ENCODE measurements at places on chromosomes 6 and 20.

- no peak for DNase-seq
Measured at GRCh38 chr6:136706430-136706829, 85.8 kb downstream of the MAP3K5 start.

GRCh38 chr20:51354191-51354768 lies 188.2 kb downstream of the NFATC2 start:
- no peak for DNase-seq

GRCh38 chr6:142088858-142089216 lies 43.9 kb upstream of the GJE1 start:
- DNase-seq, result no peak

DNA sequence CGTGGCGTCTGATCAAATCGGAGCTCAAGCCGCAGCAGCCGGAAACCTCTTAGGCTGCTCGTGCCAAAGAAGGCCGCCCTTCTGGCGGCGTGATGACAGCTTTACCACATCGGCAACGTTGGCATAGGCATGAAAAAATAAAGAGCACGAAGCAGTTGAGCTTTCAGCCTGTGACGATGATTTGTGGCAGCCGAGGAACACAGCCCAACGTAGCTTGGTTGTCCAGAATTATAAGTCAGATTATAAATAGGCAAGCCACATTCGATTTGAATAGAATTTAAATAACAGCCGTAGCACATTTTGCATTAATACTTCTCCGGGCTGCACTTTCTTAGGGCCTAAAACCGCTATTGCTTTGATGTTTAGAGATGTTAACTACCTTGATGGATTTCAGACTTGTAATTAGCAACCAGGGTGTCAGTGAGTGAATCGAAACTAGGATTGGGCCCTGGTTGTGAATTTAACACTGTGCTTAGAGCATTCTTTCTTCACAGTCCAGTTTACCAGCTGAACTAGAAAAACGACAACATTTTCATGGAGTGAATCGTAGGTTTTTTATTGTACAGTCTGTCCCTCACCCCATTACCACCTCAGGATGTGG lies 864 bp upstream of the BCLAF1 start:
- peak; percentile 78 for DNase-seq

DNA sequence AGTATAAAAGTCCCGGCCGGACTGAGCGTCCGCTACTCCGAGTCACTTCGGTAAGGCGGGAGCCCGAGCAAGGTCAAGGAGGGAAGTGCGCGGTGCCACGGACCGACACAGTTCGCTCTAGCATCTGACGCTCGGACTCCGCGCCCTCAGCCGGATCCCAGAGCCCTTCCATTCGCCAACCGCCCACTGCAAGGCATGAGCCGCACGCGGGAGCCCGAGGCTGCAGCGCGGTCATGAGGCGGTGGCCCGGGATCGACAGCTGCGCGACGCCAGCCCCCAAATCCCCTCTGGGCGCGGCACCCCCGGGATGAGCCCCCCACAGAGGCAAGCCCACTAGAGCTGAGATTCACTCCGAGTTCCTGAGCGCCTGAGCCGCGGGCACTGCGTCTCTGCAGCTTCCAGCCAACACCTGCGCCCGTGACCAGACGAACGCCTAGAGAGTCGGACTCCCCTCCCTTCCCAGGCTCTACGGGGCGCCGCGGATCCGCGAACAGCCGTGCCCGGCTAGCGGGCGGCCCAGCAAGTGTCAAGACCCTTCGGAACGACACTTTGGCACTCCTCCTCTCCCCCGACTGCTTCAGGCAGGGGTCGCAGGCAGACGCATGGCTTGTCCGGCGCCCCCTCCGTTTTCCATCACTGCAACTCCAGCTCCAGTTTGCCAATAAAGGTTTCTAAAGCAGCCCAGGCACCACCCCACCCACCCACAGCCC lies 725 bp upstream of the ISM1 start:
- DNase-seq, result no peak

- DNase-seq, result no peak
Measured at GRCh38 chr20:61887596-61888093, 178.0 kb downstream of the TAF4 start.

Measured in NCI-H774 (cell line).